ENCODE measurements at places on chromosomes 6 and 20.

- DNase-seq = no peak
Observed at GRCh38 chr6:63732336-63732735, 96.7 kb downstream of the PHF3 start.

DNA sequence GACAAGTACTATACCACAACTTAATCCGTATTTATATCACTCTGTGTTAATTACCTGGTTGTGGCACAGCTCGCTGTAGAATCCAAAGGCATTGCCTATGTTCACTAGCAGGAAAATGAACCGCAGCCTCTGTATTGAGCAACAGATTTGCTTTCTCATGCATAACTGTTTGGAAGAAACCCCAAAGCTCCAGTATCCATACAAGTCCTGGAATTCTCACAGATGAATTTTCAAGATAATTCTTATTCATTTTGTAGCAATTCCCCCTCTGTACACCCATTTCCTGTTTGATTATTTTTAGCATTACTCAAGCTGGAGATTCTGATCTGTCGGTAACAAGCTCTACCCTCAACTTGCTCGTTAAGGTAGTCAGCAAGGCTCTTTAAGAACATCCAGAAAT lies 63.5 kb downstream of the STMND1 start:
- DNase-seq = no peak

- DNase-seq = no peak
Observed at GRCh38 chr20:9246731-9247130, 177.8 kb downstream of the PLCB4 start.

DNA sequence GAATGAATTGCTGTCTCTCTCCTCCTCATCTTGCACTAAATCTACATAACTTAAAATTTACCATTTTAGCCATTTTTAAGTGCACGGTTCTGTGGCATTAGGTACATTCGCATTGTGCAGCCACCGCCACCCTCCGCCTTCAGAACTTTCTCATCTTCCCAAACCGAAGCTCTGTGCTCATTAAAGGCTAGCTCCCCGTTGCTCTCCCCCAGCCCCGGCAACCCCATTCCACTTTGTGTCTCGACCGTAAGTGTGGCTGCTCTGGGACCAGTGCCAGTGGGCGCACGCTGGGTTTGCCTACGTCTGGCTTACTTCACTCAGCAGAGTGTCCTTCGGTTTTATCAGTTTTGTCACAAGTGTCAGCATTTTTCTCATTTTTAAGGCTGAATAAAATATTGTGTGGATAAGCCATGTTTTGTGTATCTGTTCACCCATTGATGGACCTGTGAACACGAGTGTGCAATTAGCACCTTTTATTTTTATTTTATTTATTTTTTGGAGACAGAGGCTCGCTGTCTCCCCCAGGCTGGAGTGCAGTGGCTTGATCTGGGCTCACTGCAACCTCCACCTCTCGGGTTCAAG lies 16.8 kb downstream of the SLC17A9 start:
- no peak for DNase-seq

DNA sequence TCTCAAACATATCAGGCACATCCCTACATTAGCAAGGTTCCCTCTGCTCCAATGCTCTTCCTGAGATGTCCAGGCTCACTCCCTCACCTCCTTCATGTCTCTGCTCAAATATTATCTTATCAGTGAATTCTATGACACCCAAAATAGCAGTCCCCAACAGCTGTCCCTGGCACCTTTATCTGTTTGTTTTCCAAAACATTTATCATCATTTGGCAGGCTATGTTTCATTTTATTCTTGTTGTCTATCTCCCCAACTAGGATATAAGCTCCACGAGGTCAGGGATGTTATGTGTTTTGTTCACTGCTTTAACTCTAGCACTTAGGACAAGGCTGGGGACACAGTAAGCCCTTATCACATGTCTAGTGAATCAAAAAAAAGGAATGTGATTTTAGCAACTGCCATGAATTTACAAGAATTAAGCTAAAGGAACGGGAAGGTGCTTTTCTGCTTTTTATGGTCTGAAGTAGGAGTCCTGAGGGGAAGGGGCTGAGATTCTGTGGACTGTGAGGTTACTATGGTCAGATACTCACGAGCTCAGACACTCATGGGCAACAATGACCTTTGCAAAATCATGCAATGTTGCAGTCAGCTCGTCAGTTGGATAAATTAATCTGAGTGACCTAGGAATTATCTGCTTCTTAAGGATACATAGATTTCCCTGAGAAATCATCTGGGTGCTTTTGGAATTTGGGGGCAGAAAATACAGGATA lies 1.9 kb upstream of the IL22RA2 start:
- no peak for DNase-seq

- DNase-seq = no peak
Observed at GRCh38 chr6:142888456-142888855, 56.5 kb downstream of the HIVEP2 start.

DNA sequence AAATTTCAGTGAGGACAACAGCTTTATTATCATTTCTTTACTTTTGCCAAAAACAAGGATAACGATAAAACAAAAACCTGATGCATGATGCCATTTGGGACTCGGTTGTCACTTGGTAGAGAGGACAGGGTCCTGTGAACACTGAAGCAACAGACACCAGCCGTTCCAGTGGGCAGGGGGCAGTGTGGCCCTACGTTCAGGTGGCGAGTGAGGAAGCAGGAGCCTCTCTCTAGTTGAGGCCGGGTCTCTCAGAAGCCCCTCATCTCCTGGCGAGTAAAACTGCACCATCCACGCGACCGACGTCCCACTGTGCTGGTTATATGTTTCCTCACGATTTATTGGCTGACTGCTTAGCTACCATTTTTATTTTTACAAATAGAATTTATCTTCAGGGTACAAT lies 231.6 kb downstream of the THBS2 start:
- no peak for DNase-seq

DNA sequence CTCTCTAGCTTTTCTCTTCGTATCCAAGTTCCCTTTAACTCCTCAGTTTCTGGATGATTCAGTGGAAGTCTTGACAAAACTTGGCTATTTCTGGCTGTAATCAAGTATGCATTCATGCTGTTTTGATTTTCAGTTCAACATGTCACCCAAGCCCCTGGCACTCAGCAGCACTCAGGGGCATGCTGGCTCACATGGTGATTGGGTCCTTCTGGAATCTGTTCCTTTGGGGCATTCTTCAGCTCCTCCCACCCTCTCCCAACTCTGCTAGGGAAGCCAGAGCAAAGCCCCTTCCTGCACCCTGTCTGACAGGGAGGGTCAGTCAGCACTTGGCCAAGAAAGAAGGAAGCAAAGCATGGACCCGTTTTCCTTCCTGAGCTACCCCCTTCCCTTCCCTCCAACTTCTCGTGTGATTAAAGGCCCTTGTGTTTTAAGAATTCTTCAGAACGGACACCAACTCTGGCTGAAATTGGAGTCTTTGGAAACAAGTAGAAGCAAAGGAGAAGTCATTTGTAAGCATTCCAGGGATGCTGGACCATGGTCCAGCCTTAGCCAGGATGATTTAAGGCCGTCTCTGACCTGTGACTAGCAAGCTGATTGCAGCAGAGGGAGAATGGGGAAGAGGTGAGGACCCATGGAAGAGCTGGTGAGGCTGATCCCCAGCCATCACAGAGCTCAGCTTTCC lies 7.1 kb downstream of the PLEKHG1 start:
- DNase-seq = no peak

DNA sequence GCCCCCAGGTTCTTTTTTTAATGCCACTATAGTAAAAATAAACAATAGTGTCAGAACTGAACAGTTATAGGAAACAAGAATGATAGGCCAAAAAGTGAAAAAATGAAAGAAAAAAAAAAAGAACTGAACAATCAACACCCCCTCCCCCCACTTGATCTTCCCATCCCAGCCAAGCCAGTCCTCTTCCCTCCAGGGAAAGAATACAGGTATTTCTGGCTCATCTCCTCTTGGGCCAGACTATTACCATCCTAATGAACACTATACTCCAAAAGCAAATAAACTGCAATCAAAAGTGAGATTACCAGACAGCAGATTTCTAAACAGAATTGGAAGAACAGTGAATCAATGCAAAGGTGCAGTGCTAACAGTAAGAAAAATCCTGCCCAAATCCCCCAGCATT lies 21.3 kb upstream of the C20orf203 start:
- no peak for DNase-seq
